ENCODE measurements at places on chromosomes 1 and 21.
A peak's percentile ranks its signal among the peaks of the same experiment; 100 is the strongest.

DNA sequence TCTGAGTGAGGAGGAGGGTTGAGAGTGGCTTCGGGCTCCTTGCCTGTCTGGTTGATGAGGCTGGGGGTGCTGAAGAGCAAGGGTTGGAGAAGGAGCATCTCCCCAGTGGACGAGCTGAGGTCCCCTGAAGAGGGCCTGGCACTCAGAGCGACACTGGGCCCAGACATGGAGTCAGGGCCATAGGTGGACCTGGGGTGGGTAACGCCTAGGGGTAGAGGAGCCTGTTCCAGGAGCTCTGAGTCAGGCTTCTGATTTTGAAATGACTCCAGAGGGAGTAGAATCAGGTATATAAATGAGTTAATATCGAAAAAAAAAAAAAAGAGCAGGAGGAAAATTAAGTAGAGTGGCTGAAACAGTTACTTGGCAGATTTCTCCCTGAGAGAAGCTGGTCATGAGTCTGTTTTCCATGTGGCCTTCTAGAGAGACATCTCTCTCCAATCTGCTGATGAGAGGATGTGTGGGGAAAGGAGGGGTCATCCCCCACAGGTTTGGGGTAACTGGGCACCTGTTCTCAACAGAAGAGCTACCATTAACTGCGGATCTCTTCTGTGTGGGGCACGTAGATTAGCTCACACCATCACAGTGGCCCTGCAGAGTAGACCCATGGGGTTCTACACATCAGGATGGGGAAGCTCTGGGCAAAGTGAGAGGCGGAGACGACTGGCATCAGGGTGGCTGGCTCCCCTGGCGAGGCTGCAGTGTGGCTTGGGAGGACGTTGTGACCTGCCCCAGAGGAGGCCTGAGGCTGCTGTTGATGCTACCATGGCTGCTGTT lies 115.5 kb downstream of the DHRS3 start:
- peak; percentile 95 for ATAC-seq

DNA sequence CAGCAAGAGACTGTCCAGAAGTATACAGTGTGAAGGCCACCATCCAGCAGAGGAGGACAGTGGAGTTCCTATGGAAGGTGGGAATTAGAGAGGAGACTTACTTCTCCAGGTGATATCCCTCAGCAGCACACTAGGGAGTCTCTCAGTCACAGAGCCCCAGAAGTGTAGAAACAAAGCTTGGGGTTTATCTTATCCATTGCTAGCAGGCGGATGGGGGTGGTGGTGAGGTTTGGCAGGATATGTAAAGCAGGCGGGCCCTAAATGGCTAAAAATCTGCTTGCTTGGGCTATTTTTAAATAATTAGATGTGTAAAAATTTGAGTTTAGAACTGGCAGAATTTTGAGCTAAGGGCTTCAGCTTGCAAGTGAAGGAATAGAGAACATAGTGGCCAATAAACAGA lies 50.1 kb upstream of the RGS18 start:
- ATAC-seq: no peak

GRCh38 chr1:236869911-236870310 lies 74.8 kb downstream of the MTR start:
- no peak for ATAC-seq

- no peak for ATAC-seq
Measured at GRCh38 chr1:99457381-99458165, 188.3 kb upstream of the PALMD start.

DNA sequence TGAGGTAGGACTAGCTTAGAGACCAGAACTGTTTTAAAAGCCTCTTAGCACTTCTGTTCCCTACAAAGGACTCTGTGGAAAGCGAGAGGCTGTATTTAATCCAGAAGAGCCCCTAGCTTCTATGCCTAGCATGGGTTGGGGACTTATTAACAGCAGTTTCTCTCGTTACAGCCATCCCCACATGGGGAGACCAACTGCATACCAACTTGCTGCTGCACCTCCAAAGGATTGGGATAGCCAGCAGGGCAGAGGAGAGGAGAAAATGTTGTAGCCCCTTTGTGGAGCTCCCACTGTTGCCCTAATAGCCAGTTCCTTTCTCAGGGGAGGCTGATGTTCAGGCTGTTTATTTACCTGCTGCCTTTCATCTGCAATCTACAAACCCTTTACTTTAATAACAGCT lies 11.0 kb upstream of the CELSR2 start:
- no peak for ATAC-seq

GRCh38 chr1:15637826-15638225 lies 20.6 kb downstream of the DDI2 start:
- no peak for ATAC-seq

DNA sequence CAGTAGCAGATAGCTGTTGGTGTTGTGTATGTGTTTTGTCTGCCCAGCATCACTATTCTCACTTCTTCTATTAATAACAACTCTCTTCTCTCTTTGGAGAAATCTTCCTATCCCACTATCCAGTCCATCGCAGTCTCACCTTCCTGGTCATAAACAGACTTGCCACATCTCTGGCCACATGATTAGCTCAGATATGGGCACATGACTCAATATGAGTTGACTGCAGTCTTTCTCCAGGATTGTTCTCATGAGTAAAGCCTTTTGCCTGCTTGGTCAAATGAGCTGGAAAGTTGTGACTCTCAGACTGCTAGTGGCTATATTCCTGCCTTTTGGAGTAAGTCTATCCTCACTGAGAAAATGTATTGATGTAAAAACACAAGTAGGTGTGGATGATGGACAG lies 32.9 kb upstream of the TADA1 start:
- ATAC-seq: no peak

- ATAC-seq: no peak
Measured at GRCh38 chr1:155940993-155941844, at the start of gene RXFP4. Gene RXFP4, plus strand, starts transcription at chr1:155941638. Its CDS starts 72 bp downstream, at chr1:155941710.

GRCh38 chr1:215557992-215558626 lies 9.0 kb upstream of the KCTD3 start:
- no peak for ATAC-seq

GRCh38 chr1:178599745-178600144 lies 86.8 kb downstream of the TEX35 start:
- ATAC-seq: no peak

- no peak for ATAC-seq
Measured at GRCh38 chr1:106061586-106062495, 994.6 kb upstream of the PRMT6 start.

- ATAC-seq: no peak
Measured at GRCh38 chr1:201767339-201767738, 61.6 kb upstream of the IPO9 start.

DNA sequence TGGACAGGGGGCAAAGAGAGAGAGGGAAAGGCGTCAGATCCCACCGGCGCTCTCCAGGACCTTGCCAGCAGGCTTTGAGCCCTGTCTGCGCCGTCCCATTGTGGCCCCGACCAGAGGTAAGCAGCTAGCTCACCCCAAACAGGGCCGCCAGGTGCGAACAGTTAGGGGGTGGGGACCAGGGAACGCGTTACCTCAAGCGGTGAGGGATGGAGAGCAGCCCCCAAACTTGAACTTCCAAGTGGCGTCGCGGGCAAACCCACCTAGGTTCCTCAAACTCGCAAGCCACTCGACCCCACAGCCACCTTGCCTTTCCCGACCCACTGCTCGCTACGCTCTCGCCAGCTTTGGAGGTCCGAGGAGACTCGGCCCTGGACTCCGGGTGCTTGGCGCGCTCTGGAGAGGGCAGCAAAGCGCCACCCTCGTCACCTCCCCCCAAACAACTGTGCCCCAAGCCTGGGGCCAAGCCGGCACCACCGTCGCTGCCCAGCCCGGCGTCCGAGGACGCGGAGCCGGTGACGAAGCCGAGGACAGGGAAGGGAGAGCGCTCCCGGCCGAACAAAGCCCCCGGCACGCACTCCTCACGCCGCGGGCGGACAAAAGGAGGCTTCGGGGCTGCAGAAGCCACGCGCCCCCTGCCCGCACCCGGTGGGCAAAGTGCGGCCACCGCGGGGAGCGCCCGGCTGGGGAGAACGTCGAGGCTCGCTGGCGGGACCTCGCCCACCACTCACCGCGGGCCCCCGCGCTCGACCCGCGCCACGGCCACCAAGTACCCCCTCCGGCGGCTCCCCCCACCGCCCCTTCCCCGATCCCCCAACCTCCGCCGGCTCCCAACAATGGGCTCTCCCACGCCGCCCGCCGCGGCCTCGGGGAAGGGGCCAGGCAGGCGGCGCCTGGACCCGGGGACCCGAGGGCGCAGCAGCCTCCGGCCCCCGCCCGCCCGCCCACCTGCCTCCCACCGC lies 976 bp downstream of the SSBP3 start:
- no peak for ATAC-seq

DNA sequence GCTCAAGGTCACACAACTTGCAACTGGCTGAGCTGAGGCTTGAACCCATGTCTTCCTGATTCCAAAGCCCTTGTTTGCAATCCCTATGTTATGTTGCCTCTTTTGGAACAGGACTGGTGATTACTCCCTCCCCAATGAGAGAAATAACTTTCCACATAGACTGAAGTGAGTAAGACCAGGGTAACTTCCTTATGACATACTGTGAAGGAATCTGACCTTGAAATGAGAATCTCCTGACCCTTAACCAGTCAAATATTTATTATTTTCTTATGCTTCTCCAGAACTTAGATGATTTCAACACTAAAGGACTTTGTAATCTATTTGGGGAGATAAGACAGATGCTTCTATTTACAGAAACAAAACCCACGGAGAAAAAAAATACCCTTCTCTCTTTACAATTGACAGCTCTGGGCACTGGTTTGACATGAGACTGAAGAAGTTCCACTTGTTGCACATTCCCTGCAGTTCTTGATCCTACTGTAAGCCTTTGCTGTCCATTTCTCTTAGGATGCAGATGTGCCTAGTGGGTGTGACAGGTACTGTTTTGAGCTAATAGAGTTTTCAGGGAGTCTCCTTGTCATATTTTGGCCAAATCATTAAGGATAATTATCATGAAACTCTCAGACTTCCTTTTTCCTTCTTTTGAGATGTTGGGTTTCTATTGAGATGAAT lies 3.9 kb upstream of the RPTN start:
- ATAC-seq: no peak

GRCh38 chr1:82525378-82525777 lies 724.6 kb downstream of the ADGRL2 start:
- no peak for ATAC-seq

GRCh38 chr1:219536038-219536437 lies 76.9 kb downstream of the ZC3H11B start:
- ATAC-seq: peak; percentile 79

- no peak for ATAC-seq
Measured at GRCh38 chr1:4796161-4797015, 142.0 kb downstream of the AJAP1 start.

DNA sequence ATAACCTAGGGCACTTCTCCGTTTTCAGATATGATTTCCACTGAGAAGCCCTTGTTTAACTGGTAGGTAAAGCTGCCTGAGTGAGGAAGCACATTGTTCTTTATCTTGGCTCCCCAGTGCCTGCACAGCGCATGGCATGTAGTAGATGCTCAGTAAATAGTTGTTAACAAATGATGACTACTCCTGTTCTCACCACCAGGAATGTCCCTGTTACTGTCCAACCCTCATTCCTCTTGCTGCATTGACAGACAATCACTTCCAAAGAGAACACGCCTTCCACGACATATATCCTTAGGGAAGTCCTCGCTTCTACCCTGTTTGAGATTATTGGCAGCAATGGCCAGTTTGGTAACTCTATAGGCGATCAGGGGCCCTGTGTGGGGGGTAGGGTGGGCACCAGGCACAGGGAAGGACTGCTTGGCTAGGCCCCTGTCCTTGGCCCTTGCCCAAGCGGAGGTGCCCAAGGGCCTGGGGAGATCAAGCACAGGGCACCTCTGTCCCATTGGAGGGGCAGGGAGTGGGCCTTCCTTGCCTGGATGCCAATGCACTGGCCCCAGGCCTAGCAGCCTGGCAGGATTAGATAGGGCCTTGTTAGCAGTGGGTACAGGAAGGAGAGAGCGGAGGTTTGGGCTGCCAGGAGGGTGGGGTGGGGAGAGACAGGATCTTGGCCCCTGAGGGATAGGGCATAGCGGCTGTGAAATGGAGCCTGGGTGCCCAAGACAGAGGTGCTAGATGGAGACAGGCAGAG lies 10.2 kb downstream of the NES start:
- no peak for ATAC-seq

DNA sequence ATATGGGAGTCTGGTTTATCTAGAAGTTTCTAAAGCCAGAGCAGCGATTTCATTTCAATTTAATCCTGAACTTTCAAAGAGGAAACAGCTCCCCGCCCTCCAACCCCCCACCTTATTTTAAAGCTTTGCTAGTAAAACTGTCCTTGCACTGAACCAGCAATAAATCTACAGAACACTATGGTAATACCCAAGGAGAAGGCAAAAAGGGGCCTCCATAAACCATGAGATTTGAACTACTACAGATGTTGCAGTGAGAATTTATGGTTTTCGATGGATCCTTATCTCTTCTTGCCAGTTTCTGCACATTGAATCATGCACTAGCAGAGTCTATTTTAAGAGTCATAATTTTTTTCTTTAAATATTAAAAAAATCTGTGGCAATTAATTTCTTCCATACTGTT lies 64.8 kb upstream of the BEND5 start:
- ATAC-seq: no peak

DNA sequence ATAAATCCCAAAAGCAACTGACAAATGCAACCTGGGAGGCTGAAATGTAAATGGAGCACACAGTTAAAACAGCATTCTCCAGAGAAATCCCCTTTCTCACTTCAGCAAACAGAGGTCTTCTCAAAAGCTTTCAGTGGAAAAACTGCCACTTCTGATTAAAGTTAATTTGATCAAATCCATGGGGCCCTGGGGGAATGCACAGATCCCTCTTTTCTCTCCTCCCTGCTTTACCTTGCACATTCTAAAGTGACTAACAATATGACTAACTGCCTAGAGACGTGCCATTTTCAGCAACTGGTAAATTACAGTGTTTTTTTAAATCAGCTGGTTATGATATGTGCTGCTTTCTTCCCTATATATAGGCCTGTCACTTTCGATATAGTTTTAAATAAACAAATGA lies 142.5 kb downstream of the RERE start:
- peak; percentile 30 for ATAC-seq

DNA sequence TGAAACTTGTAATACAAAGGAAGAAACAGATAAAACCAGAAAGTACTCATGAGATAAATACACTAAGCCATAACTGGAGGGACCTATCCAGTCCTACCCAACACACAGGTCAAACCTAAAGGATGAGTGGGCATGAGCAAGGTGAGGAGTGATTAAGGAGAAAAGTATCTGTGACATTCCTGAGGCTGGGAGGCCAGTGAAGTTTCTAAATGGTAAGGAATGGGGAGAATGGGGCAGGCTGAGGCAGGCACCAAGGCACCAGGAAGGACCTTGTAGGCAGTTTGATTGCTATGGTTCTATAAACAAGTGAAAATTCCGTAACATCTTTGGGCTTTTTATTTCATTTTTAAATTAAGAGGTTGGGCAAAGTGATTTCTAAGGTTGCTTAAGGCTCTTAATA lies 10.4 kb downstream of the DDX59 start:
- no peak for ATAC-seq

DNA sequence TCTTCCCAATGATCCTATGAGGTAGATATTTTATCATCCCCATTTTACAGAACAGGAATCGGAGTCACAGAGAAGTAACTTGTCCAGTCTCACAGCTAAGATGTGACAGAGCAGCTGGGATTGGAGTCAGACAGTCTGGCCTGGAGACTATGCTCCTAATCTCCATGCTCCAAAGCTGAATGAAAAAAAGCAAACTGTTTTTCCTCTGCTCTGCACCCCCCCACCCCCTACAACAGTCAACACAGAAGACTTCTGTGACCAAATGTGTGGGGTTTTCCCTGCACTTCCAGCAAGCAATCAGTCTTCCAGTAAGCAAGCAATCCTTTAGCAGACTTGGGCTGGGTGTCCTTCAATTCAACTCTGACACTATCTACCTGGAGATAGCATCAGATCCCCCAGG lies 33.2 kb downstream of the KIRREL1 start:
- ATAC-seq: no peak

GRCh38 chr1:87888446-87888845 lies 559.8 kb downstream of the LMO4 start:
- no peak for ATAC-seq
